Activated T-cell treated with anti-CD3 and anti-CD28 coated beads for 24 hours (primary cell): ENCODE measurements at places on chromosomes 2 and 18.

DNA sequence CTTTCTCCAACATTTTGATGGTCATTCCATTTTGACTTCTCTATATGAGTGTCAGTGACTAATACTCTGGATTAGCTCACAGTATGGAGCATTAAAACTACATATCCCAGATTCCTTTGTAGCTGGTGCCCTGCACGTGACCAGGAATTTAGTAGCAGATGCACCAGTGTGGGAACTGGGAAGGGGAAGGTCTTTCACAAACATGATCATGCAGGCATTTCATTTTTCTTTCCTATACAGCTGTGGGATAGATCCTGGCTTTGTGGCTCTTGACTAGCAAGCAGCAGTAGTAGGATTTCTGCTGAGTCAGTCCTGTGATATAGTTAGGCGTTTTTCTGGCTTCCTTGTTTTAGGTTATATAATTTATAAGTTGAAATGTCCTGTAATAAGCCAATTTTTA, 971.0 kb upstream of the CDH2 start:
- DNase-seq = no peak

DNA sequence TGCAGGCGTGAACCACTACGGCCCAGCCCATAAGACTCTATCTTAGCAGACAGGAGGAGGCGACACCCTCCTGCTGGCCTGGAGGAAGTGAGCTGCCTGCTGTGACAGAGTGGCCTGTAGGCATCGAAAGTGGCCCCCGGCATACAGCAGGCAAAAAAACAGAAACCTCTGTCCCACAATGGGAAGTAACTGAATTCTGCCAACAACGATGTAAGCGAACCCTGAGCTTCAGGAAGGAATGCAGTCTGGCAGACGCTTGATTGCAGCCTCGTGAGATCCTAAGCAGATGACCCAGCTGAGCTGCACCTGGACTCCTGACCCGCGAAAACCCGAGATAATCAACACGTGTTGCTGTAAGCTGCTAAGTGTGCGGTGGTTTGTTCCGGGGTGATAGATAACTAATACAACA, 13.6 kb downstream of the MRO start:
- DNase-seq = no peak

DNA sequence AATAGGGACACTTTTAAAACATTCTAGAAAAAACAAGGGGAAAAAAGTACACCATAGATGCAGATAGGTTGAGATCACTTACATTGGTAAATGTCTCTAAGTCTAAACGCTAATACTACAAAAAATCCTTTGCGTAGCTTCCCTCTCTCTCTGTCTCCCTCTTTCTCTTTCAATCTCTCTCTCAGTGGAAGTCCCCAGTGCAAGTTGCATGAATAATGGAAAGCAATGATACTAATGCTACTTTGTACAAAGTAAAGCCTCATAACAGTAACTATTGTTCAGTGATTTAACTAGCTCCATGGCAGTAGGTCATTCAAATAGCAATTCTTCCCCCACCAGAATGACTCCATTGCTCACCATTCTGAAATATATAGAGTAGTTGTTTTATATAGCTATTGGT, 12.8 kb downstream of the MEIS1 start:
- no peak for DNase-seq

- no peak for DNase-seq
These were observed 58.8 kb downstream of the PARD3B start for GRCh38 chr2:204604061-204604460.

DNA sequence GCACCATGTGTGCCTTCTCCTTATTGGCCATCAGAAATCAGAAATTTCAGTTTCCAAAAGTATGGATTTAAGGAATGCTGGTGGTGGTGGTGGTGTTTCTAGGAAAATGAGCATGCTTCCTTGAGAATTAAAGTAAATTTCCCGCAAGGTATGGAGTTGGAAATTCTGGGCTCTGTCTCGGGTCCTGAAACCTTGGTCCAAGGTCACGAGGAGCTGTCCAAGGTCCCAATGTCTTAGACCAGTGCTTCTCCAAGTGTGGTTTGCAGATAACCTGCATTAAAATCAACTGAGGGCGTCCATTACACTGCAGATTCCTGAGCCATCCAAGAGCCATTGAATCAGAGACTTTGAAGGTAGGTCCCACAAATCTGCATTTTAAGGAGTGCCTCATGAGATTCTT, 210.9 kb upstream of the PKDCC start:
- DNase-seq = no peak

DNA sequence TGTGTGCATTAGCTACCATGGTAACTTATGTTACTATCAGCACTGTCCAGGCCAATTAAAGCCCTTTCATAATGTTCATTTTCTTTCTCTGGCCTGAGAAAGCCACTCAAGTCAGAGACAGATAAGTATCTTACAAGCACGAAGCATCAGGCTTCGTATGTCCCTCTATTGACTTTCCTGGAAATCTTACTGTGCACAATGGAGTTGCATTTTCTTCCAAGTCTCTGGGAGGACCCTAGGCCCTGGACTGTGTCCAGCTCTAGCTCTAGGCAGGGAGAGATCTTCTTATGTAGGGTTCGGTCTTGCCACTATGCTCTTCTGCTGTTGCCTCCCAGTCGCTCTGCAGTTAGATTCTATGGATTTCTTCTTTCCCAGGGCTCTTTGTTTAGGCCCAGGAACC, 40.0 kb upstream of the ITGA6 start:
- no peak for DNase-seq

GRCh38 chr2:88698498-88699233, 7.2 kb downstream of the RPIA start:
- no peak for DNase-seq

GRCh38 chr2:65799141-65799854, 366.9 kb upstream of the SPRED2 start:
- DNase-seq = no peak

- DNase-seq = no peak
These were observed 124.3 kb upstream of the FOSL2 start for GRCh38 chr2:28268386-28268785.

GRCh38 chr2:62202019-62202722, 6.3 kb downstream of the B3GNT2 start:
- DNase-seq = no peak

DNA sequence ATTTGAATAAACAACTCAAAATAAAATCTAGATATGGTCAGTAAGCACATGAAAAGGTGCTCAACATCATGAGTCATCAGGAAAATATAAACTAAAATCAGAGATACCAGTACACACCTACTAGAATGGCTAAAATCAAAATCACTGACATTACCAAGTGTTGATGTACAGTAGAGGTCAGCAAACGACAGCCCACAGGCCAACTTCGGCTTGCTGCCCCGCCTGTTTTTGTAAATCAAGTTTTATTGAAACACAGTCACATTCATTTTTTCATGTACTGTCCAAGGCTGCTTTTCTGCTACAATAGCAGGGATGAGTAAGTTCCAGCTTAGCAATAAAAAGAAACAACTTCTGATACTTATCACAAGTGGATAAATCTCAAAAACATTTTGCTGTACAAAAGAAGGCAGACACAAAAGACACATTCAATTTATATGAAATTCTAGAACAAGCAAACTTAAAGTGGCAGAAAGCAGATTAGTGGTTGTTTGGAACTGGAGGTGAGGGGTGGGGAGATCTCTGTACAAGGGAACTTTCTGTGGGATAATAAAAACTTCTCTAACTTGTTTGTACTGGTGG, 32.1 kb downstream of the TRAK2 start:
- no peak for DNase-seq

- DNase-seq = no peak
These were observed 62.6 kb downstream of the MDH1 start for GRCh38 chr2:63651356-63651755.

GRCh38 chr2:110115291-110116032, at the start of gene MALL:
MALL (minus strand) TSS chr2:110115822; CDS start chr2:110115792, 30 bp downstream.
- DNase-seq = no peak

DNA sequence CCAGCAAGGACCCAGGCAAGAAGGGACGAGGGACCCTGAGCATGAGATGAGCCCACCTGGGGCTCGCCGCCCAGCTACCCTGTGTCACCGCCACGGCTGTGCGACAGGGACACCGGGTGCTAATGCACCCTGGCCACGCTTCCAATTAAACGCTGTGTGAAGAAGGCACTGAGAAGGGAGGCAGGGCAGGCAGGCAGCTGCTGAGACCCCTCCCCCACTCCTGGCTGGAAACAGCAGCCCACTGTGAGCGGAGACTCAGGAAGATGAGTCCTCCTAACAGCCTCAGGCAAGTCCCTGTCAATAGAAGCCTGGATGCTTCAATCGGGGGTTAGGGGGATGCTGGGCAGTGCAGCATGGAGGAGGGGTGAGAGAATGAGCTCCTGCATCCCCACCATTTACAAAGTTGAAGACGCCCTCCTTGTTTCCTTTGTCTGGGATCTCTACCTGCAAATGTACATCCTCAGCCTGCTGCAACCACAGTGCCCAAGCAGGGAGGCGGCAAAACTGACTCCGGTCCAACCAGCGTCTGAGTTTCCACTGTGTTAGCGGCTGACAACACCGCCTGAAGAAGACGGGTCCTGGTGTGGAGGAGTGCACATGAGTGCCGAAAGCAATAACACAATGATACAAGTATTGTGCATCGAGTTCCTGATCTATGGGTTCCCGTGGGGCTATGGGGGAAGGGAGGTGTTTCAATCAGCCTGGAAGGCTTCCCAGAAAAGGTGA, 12.8 kb downstream of the TMEM163 start:
- no peak for DNase-seq

DNA sequence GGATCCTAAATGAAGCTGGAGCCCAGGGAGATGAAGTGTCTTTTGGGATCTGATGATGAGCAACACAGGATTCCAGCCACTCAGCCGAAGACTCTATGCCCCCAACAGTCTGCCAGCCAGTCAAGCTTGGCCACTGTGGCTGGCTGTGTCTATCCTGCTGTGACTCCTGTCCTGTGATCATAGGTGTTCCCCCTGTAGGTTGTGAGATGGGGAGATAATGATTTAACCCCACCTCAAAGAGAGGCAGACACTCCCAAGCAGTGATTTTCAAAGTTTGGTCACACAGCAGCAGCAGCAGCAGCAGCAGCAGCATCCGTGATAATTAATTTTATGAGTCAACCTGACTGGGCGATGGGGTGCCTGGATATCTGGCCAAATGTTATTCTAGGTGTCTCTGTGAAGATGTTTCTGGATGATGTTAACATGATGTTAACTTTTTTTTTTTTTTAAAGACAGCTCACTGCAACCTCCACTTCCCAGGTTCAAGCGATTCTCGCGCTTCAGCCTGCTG, 21.4 kb upstream of the RHOB start:
- no peak for DNase-seq

DNA sequence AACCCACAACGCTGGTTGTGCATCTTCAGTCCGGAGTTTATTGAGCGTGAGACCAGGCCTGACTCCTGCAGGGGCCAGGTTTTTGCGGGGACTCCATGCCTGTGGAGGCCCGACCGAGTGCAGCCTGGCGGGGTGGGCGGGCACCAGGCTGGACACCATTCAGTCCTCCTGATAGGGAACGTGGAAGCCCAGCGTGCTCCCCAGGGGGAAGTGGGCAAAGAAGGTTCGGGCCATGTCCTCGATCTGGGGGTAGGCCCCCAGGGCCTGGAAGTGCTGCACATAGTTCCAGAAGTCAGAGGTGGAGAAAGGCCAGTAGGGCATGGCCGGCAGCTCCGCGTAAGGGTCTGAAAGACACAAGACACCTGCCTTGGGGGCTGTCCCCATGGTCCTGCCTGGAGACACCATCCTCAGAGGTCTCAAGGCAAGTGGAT, 1.4 kb downstream of the OTOS start:
- no peak for DNase-seq

DNA sequence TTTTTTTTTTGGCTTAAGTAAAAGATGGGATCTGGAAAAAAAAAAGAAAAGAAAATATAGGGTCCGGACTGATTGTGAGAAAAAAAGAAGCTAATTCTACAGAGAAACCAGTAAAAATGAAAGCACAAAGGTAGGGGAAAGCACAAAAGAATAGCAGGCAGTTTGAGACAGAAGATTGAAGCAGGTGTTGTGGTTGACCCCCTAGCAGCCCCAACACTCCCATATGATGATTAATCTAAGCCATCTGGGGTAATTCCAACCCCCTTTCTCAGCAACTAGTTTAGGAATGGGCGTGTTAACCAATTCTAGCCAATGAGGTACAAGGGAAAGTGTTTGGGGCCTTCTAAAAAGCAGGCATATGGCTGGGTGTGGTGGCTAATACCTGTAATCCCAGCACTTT, 77.0 kb downstream of the MBD2 start:
- DNase-seq = peak; percentile 15

DNA sequence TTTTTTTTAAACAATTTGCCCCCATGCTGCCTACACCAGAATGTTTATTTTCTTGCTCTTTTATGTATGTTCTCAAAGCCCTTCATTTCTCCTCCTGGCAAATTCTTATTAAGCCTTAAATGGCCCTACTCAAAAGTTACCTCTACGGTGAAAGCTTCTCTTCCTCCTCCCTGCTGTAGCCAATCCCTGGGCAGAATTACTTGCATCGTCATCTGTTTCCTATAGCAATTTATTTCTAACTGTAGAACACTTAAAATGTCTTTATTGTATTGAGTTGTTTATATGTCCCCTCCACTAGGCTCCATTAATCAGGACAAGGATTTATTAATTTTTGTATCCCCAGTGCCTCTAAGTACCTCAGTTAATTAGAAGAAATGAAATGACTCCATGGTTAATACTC, 2.5 kb upstream of the RAD51AP2 start:
- no peak for DNase-seq

DNA sequence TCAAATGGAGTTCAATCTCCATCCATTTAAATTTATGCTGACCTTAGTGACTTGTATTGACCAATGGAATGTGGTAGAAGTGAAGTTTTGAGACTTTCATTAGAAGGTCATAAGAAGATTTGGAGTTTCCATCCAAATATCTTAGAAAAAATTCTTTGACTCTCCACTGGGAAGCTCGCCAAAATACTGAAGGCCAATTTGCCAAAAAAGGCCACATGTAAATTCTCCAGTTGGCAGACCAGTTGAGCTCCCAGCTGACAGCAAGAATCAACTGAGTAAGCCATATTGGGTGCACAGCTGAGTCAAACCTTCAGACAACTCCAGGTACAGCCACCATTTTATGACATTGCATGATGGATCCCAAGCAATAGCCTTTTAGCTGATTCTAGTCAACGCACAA, 228.3 kb upstream of the SETBP1 start:
- no peak for DNase-seq

DNA sequence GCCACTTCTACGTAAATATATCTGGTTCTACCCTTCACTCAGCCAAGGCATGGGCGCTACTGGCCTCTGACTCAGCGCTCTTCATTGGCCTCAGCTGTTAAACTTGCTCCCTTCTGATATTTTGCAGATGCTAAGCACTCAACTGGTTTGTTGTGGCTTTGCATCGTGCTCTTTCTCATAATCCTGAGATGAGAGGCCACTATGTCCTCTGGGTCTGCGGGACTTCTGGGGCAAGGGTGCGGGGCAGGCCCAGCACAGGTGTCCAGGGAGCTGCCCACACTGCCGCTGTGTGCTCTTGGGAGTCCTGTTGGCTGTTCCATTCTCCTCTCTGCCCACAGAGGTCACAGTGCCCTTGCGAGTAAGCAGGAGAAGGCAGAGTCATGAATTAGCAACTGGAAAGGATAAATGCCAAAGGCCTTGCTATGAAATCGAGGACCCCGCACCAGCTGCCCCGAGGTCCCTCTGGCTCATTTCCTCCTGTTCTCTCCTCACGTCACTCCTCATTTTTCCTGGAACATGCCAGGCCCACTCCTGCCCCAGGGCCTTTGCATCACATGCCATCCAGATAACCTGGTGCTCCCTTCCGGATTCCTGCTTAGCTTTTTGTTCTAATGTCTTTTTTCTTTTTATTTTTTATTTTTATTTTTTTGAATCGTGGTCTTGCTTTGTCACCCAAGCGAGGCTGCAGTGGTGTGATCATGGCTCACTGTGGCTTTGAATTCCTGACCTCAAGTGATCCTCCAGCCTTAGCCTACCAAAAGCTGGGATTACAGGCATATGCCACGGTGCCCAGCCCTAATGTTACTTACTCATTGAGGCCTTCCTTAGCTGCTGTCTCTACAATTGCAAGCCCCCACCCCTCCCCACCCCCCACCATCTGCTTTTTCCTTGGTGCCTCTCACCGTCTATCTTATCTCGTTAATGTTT, 34.9 kb upstream of the MAT2A start:
- no peak for DNase-seq
